ENCODE measurements at places on chromosomes 5 and 9.

DNA sequence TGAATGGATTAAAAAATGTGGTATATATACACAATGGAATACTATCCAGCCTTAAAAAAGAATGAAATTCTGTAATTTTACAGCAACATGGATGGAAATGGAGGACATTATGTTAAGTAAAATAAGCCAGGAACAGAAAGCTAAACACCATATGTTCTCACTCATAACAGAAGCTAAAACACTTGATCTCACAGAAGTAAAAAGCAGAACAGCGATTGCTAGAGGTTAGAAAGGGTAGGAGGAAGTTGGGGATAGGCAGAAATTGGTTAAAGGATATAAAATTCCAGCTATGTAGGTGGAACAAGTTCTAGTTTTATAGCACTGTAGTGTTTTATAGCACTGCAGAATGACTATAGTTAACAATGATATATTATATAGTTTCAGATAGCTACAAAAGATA is 15.8 kb downstream of the MARCHF3 start:
- DNase-seq: no peak

DNA sequence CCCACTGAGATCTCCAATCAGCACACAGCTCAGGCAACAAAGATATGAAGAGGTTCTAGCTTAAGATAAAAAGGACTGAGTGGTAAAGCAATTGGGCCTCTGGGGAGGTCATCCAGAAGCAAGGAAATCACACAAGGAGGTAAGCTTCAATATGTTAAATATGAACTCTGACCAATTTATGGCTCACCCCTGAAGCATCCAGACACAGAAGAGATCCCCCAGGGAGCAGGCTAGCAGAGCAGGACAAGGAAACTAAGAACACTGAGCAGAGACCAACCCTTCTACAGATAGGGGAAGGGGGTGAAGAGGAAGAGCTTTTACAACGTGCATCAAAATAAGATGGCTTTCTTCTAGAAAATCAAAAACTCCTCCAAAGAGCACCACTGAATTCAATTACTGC is 616.2 kb downstream of the DNAH5 start:
- DNase-seq: no peak

GRCh38 chr5:31551878-31552277 is 19.8 kb downstream of the C5orf22 start:
- peak; percentile 21 for DNase-seq

DNA sequence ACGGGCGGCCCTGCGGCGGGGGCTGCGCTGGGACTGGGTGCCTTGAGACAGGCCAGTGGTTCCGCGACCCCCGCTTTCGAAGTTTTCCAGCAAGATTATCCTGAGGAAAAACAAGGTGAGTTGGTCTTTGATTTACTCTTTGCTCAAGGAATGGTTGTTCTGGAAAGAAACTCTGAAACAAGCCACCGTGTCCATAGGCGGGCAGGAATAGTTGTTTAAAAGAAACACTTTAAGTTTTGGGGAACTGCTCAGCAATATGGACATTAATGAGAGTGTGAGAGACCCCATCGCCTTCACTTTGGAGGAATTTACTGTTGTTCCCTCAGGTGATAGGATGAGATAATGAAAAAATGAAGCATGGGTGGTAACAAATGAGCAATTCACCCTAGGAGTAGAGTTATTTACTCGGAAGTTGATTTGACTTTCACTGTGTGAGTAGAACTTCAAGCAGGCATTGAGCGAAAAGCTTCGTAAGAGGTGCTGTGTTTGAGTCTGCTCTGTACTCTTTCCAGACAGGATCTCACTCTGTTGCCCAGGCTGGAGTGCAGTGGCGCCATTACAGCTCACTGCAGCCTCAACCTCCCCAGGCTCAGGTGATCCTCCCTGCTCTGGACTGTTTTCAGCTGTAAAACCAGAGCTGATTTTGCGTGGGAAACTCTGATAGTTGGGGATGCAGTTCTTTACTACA is 1.1 kb downstream of the DMRTA1 start:
- DNase-seq: peak; percentile 16

- DNase-seq: no peak
Observed at GRCh38 chr5:138359621-138360020, 7.1 kb downstream of the KDM3B start.

GRCh38 chr5:133106343-133106742 is 54.5 kb downstream of the HSPA4 start:
- DNase-seq: no peak

Data from H7 (cell line).